ENCODE measurements at places on chromosomes 5 and 9.

DNA sequence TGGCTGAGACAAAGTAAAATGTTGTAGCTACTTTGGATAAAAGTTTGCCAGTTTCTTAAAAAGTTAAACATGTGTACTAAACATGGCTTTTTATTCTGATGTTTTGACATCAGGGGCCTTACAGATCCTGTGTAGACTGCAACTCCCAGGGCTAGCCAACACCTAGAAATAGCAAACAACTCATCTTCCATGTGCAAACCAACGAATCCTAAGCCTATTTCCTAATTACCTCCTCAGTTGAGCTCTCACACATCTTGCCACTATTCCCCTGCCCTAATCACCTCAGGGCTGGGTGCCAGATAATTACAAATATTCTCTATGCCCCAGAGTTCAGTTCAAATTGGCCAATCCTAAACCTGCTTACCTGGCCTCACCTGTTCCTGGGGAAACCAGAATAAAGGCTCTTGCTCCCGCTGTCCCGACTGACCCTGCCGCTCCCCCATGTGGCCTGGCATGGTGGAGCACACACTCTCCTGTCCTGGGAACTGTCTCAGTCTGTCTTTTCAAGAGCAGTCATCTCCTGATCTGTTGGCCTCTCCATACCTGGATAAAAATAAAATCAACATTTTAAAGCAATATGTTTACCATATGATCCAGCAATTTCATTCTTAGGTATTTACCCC, 37.1 kb upstream of the FAM169A start:
- DNase-seq, result peak; percentile 33

DNA sequence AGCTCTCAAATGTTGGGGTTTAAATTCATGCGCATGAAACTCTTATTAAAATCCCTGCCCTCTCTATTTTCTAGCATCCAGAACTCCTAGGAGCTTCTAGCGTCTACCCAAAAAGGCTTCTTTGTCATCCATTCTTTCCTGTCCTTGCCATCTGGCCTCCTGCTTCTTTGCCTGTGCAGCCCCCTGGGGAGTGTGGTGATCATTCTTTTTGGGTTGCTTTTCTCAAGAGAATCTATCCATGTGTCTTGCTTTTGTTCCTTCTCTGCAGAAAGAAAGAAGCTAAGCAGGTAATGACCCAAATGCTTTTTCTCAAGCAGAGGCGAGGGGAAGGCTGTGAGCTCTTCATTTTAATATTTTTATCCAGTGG, 26.6 kb downstream of the SKP2 start:
- no peak for DNase-seq

DNA sequence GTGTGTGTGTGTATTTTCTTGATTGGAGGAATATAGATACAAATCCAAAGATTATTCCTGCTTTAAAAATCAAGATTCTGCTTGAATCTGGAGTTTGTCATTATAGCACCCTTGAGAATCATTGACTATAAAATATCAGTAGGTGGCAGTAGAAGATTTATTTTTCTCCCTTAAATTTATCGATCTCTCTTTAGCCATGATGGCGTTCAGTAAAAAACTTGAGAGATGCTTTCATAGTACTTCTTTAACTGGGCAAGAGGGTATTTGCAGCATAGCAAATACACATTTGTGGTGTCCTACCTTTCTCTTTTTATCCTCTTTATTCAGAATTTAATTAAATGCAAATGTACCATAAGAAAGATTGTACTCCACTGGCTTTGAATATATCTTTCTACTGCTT, 307.7 kb downstream of the ADGRV1 start:
- no peak for DNase-seq

DNA sequence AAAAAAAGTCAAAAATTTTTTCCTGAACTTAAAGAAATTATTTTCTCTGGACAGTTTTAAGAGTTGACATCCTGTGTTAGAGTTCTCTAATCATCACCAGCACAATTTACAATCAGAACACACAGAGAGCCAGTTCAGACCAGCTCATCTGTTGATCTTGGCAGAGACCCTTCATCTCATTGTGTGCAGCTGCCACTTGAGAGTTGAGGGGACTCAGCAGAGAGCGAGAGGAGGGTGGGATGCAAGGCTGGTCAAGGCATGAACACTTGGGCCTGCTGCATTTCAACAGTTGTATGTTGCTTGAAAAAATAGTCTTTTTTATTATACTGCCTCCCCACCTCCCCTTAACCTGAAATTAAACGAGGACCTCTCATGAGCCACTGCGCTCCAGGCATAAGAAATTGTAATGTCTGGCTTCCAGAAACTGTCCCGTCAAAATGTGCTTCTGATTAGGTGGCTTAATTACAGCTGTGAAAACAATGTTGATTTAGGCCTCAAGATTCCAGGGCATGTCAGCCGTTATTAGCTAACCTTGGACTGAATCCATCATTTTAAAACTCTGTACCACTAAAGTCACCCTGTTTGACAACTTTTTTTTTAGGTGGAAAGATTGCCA, 383.6 kb downstream of the CCDC171 start:
- no peak for DNase-seq

DNA sequence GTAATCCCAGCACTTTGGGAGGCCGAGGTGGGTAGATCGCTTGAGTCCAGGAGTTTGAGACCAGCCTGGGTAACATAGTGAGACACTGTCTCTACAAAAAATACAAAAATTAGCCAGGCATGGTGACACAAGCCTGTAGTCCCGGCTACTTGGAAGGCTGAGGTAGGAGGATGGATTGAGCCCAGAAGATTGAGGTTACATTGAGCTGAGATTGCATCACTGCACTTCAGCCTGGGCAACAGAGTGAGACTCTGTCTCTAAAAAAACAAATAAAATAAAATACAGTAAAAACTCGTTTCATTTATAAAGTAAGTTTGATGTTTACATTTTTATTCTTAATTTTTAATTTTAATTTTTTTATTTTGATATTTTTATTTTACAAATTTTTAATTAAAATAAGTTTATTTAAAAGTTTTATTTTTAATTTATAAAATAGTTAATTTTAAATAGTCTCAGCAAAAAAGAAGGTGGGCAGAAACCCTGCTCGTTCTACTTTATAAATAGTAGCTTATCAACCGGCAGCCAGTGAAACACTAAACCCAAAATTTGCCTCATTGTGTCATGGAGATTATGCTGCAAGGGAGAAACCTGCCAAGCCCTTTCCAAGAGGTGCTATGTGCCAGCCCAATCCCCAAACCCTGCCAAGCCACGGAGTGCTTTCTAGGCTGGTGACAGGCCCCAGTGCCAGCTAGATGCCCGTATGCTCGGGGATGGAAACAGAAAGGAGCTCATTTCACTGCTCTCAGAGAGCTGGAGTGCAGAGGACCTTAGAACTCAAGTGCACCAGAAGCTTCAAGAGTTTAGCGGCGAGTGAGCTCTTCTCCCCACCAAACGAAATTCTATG, 38.9 kb downstream of the SERINC5 start:
- peak; percentile 56 for DNase-seq

- DNase-seq, result no peak
These were observed 36.7 kb upstream of the TIFAB start for GRCh38 chr5:135488727-135489465.

GRCh38 chr5:40410964-40411635, 268.6 kb upstream of the PTGER4 start:
- DNase-seq, result no peak

DNA sequence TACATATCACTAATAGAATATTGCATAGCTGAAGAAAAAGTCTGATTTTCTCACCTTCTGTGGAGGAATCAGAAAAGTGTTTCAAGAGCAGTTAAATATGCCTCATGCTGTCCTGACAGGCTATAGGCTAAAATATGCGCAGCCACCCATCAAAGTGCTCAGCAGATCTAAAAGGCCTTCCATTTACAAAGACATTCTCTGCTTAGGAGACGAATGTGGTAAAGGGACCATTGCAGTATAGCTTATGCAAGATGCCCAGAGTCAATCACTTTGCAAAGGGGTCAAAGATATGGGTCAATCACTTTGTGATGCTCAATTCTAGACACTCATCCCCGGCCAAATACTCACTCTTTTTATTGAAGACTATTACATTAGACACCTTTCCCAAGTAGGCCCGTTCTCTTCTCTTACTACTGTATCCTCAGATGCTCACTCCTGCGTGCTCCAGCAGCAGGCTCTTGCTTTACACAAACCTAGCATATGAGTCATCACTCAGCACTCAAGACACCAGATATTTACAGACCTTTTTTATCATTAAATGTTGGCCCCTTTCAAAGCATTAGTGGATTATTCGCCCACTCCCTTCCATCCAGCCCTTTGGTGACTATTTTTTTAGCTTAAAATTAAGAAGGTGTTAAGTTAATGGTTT, 568.2 kb upstream of the CDH18 start:
- no peak for DNase-seq

DNA sequence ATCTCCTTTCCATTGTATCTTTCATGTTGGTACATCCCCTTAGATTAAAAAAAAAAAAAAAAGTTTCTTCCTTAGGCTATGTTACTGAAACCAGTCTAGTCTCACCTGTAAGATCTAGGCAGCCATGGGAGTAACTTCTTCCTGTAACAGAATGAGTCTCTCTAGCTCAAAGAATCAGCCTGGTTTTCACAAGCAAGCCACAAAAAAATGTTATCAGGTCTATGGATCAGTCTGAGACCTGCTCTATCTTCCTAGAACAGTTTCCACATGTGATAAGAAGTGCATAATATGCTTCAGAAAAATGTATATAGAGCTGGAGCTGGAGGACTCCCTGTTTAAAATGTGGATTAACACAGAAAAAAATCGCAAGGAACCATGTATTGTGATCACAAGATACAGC, 53.8 kb downstream of the ARRDC3 start:
- no peak for DNase-seq

DNA sequence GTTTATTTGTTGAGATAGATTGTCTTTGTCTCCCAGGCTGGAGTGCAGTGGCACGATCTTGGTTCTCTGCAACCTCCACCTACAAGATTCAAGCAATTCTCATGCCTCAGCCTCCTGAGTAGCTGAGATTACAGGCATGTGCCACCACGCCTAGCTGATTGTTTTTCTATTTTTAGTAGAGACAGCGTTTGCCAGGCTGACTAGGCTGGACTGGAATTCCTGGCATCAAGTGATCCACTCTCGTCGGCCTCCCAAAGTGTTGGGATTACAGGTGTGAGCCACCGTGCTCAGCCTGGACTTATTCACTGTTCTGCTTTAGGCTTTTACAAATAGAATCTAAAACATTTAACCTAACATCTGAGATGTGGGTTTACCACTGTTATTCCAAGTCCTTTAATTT, 91.3 kb downstream of the COMMD10 start:
- no peak for DNase-seq

- peak; percentile 78 for DNase-seq
These were observed at the start of gene F2R for GRCh38 chr5:76715736-76716455. Gene F2R (plus strand): TSS chr5:76716126. CDS start chr5:76716308, 182 bp downstream.

DNA sequence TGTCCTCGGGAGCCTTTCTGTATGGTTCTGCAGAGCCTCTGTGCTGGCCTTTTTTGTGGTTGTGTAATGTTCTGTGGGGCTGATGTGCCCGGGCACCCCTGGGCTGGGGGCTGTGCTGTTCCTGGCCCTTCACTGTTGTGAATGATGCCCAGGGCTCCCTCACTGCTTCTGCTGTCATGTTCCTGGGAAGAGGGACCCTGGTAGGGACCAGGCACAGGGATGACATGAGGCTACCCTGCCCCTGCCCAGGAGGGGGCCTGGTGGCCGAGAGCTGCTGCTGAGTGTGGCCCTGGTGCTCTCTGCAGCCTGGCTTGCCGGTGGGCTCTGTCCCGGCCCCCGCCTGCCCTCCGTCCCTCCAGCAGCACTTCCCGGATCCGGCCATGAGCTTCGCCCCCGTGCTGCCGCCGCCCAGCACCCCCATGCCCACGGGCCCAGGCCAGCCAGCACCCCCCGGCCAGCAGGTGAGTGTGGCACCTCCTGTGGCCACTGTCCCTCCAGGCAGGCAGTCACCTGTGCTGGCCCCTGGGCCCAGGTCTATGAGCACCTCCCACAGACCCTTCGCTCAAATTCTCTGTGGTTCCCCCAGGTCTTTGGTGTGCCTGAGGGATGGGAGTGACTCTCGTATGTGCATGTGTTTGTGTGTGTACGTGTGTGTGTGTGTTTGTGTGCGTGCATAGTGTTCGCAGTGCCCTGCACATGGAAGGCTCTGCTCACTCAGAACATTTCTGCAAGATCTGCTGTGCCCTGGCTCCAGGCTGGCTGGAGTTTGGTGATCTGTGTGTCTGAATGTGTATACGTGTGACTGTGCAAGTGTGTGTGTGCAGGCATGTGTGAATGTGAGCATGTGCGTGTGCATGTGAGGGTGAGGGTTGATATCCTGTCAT, 72.3 kb downstream of the WNK2 start:
- no peak for DNase-seq

DNA sequence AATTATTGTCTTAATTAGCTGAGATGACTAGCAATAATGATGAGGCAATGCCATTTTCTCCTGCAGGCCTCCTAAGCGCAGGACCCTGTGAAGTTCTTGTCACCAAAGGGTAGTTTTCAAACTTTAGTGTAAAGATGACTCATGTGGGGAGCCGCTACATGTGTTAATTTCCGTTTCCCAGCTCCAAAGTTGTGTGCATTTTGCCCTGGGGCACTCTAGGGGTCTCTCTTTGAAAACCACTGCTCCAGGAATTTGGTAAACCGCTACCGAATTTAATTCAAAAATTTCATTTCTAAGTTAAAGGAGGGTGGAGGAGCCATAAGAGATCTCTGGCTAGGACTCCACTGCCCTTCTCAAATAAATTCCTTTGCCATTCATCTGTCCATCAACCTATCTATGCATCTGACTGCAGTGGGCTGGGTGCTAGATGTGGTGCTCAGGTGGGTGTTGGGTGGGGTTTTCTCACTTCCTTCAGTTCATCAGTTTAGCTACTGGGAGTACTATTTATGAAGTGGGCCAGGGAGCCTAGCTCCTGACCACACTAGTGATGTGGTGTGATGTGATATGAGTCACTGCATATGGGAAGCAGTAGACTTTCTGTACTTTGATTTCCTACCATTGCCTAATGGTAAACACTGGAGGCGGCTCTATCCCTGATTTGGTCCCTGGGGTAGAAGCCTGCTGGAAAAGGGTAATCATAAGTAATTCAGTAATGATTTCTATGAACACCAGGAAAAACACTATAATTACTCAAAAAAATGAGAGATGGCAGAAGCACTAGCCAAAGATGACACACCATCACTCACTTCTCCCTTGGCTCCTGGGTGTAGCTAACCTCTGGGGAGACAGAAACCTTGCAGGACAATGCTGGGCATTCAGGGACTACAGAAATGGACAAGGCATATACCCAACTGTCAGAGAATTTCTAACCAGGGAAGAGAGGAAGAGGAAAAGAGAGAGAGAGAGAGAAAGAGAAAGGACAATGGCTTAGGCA, 4.0 kb upstream of the ZSWIM6 start:
- DNase-seq, result no peak

All from activated naive CD8-positive, alpha-beta T cell treated with anti-CD3 and anti-CD28 coated beads, Interleukin-2, amount 10 ng/mL, durations not matched to agents 7 days and 5 days (primary cell).